ENCODE measurements at places on chromosomes 7 and 10.

DNA sequence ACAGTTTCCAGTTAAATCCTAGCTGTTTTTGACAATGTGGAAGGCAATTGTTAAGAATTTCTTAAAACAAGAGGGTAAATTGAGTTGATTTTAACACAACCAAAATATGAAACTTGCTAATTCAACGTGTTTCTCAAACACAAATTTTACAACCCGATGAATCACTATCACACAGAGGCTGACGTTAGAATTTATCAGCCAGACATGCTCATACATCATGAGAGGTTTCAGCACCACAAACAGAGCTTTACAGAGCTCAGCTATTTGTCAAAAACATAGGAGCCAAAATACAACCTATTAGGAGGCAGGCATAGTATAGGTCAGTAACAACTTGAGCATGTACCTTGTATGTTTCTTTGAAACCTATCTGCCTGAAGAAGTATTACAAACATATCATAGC, 36.1 kb downstream of the LRRN3 start:
- no peak for DNase-seq

DNA sequence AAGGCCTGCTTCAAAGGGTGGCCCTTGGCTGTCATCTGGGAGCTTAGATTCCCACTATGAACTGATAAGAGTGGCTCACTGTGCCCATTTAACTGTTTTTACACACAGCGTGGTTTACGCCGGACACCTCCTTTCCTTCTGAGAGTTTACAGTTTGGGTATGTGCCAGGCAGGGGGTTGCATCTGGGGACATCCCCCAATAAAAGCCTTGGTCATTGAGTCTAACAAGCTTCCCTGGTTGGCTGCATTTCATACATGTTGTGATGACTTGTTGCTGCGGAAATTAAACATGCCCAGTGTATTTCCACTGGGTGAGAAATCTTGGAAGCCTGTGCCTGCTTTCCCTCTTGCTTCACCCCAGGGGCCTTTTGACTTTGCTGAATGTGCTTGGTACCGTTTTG, 264.1 kb upstream of the NPY start:
- DNase-seq: no peak

DNA sequence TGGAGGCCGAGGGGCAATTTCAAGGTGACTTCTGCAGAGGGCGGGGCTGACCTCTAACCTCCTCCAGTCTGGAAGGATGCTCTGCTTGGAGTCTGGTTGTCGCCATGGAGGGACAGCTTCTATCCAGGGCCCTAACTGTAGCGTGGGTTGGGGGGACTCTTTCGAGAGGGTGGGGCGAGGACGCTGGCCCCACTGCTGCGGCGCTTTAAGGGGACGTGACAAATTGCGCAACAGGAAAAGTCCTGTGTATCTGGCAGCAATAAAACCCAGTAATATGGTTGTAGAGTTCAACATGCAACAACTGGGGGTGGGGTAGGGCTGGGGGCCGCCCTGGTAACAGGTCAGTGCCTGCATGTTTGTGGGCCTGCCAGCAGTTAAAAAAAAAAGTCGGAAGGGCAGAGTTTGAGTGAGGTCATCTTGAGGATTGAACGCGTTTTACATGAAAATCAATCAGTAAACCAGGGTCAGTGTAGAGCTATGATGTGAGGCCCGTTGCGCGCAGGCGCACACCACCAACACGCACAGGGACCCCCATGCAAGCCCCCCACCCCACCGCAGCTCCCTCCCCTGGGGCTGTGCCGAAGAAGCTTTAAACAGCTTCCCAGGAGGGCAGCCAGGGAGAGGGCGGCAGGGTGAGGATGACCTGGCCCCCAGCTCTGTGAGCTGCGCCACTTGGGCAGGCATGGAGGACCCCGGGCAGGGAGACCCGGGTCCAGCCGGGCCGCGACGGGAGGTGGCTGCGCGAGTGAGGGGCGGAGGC, 4.3 kb downstream of the SHH start:
- DNase-seq: no peak

GRCh38 chr7:33423646-33424020, 294.3 kb downstream of the BBS9 start:
- no peak for DNase-seq

DNA sequence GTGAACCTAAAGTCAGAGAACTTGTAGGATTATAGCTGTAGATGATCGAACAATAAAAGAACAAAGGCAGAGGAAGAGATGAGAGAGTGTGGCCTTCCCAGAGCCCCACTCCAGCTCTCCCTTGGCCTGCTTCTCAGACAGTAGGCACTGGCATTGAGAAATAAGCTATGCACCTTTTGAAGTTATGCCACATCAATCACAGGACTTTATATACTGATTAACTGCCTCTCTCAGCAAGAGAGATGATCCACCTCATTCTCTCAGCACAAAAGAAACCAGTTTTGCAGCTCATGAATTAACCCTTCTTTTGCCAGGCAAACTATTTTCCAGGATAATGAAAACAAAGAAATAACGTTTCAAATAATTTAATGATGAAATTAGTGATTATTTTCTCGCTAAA, 22.0 kb upstream of the CTTNBP2 start:
- DNase-seq: no peak

DNA sequence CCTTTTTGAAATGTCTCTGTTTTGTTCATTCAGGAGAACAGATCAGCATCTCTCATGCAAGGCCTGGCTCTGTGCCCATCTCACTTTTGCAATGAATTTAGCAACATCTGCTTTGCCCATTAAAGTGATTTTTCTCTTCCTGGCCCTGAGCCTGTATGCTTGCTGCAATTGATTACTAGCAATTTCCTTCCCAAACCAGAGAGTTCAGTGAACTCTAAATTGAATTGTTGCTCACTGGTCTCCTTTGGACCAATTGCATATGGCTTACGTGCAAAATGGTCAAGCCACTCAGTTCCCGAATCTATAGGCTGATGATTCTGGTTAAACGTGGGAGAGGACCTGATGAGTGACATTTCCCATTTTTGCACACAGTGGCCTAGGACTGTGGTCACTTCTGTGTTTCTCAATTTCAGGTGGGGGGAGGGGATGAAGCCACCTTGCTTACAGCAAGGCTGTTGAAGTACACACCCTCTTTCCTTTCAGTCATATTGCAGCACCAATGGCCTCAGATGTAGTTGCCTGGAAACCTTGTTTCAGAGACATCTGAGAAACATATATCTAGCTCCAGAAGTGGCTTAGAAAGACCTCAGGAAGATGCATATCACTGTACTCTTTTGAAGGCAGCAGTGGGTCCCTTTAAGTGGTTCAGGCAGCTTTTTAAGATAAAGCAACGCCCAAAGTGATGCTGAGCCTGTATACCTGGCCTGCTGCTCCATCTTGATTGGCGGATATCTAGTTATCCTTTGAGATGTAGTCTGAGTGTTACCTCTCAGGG, 201.4 kb downstream of the PTEN start:
- DNase-seq: no peak

GRCh38 chr7:111329367-111330234, 232.7 kb downstream of the IMMP2L start:
- DNase-seq: no peak

GRCh38 chr7:116417593-116418345, 81.8 kb upstream of the CAV2 start:
- no peak for DNase-seq

DNA sequence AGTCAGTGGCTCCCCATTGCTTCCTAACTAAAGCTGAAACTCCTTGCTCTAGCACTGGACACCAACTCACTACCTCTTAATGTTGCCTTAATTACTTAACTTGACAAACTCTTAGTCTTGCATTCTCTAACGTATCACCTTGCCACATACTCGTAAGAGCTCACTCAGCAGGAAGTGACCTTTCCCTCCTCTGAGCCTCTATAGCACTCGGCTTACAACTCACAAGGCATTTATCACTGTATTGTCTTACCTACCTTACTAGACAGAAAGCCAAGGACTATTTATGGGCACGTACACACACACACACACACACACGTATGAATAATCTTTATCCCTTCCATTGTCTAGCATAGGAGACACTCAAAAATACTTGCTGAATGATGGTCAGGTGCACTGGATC, 21.2 kb downstream of the CEP41 start:
- DNase-seq: no peak

DNA sequence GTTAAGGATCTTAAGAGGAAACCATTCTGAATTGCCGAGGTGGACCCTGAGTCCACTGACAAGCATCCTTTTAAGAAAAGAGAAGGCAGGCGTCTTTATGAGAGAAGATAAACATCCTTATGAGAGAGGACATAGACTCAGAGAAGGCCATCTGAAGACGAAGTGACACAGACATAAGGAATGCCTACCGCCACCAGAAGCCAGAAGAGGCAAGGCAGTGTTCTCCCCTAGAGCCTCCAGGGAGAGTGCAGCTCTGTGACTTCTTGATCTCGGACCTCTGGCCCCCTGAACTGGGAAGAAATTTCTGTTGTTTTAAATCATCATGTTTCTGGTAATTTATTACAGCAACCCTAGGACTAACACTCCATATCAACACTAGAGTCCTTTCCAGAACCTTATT, 25.2 kb upstream of the ING3 start:
- no peak for DNase-seq

DNA sequence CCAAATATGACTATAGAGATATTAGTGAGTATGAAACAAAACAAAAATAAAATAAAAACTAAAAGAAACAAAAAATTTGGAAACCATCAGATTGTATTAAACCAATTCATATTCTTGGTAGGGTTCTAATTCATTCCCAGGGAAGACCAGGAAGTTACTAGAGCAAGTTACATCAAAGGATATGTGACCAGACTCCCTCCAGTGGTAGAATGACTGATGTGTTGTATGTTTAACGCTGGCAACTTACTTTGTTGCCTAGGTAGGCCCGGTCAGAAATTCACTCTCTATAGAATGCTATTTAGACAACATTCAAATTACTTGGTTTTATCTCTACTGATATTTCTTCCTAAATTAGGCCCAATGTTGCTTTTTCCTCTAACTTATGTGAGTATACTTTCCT, 5.2 kb downstream of the PHYHIPL start:
- DNase-seq: no peak

GRCh38 chr10:44966129-44966815, 6.7 kb downstream of the RASSF4 start:
- no peak for DNase-seq

DNA sequence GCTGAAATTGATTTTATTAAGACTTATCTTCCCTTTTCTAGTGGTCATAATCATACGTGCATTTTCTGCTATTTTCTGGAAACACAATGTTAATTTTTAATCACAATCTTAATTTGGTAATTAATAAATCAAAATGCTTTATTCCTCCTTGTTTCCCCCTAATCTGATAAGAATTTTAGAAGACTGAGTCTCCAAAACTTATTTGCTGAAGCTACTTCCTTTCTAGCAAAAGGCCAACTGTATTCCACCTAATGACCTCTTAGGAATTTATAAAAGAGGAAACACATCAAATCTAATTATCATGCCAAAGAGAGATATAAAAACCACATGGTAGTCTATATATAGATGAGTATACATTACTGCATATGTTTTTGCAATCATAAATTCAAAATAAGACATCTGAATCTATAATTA, 140.6 kb downstream of the GNAI1 start:
- no peak for DNase-seq

GRCh38 chr10:111018021-111018420, 58.8 kb upstream of the ADRA2A start:
- no peak for DNase-seq

DNA sequence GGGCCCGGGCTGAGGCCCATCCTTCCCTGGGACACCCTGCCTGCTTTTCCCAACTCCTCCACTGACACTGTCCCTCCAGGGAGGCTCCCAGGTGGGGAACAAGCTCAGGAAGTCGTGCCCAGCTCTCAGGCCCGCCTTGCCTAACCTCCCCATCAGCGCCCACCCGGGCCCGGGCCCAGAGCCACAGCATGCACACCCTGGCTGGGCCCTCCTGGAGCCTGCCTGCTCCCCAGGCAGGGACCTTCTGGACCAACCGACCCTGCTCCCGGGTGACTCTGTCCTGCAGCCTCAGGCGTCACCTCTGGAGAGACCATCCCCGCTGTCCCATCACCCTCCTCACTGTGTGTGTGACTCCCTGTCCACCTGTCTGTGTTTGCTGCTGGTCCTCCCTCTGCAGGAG, 1.8 kb upstream of the TMEM184A start:
- DNase-seq: no peak

DNA sequence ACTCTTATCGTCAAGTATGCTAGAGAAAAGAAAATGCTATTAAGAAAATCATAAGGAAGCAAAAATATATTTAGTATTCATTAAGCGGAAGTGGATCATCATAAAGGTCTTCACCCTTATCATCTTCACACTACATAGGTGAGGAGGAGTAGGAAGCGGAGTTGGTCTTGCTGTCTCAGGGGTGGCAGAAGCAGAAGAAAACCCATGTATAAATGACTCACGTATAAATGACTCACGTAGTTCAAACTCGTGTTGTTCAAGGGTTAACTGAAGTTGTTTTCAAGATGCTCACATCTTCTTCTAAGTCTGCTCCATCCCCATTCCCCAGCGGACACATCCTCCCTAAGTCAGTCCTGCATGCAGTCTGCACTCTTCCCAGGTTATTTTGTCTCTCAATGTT, 72.4 kb downstream of the SFMBT2 start:
- DNase-seq: no peak
